ENCODE measurements at places on chromosomes 6 and 20.

- H3K27me3 ChIP-seq, result no peaks in the 10 kb centered on the region
- H3K36me3 ChIP-seq, result no peaks in the 10 kb centered on the region
- no peak overlapping the region for H3K4me3 ChIP-seq
- no peak overlapping the region for H3K27ac ChIP-seq
- no peak for DNase-seq
These were observed 347.8 kb upstream of the CNR1 start for GRCh38 chr6:88513920-88514319.

DNA sequence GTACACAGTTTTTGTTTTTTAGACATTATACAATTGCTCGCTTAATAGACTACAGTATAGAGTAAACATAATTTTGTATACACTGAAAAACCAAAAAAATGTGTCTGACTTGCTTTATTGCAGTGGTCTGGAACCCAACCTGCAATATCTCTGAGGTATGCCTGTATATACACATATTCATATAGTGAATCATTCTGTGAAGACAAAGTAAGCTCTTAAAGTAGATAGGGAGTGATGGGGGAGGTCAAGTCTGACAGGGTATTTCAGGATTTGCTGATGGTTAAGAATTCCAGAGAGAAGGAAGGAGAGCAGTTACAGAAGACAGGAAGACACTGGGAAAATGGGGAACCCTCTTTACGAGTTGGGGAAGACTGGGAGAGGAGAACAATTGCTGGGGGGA lies 417.9 kb downstream of the CD109 start:
- DNase-seq, result no peak
- H3K36me3 ChIP-seq, result no peaks in the 10 kb centered on the region
- no peak overlapping the region for H3K4me3 ChIP-seq
- no peaks in the 10 kb centered on the region for H3K27me3 ChIP-seq

- H3K27me3 ChIP-seq, result no peaks in the 10 kb centered on the region
- DNase-seq, result peak; percentile 61
- H3K36me3 ChIP-seq, result no peaks in the 10 kb centered on the region
- H3K27ac ChIP-seq, result no peak overlapping the region
- H3K4me1 ChIP-seq, result peaks cover 9% of the 10 kb centered on the region
- H3K4me3 ChIP-seq, result no peak overlapping the region
These were observed 50.4 kb downstream of the SMPDL3A start for GRCh38 chr6:122839472-122839871.

DNA sequence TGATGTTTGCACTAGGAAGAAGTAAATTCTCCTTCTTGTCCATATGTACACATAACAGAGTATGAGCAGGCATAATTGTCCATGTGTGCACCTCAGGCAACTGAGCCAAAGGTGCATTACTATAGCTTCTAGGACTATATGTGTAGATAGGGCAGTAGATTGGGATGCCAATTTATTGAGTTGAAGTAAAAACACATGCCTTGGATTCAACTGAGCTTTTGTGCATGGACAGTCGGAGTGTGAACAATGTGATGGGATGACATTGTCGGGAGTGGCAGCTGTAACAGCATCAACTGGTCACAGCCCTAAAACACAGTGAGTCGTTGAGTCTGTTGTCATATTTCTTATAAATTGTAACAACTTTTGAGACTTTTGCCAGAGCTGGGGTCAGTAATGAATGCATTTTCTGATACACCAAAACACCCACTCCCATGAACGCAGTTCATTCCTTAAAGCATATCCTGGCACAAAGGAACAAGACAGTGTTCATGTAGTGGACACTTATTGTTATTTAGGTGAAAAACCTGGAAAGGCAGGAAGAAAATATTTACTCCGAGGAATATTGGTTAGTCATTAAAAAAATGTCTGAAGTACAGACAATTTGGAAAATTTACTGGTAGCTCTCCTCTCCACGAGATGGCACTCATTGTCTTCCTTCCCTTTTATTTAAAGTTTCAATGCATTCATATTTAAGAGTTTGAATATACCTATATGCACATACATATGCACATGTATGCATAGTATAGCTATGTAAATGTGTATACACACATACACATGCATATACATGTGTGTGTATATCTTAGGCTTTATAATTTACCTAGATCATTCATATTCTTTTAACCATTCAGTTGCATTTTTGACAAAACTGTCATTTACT lies 302.0 kb upstream of the STXBP5 start:
- H3K36me3 ChIP-seq, result no peaks in the 10 kb centered on the region
- no peak overlapping the region for H3K27ac ChIP-seq
- H3K4me1 ChIP-seq, result no peaks in the 10 kb centered on the region
- no peak overlapping the region for H3K4me3 ChIP-seq
- no peaks in the 10 kb centered on the region for H3K27me3 ChIP-seq
- DNase-seq, result no peak

GRCh38 chr6:5481033-5481432 lies 219.7 kb downstream of the FARS2 start:
- H3K4me1 ChIP-seq, result no peaks in the 10 kb centered on the region
- no peaks in the 10 kb centered on the region for H3K27me3 ChIP-seq
- no peak overlapping the region for H3K27ac ChIP-seq
- DNase-seq, result no peak
- no peaks in the 10 kb centered on the region for H3K36me3 ChIP-seq
- no peak overlapping the region for H3K4me3 ChIP-seq

- no peak overlapping the region for H3K4me3 ChIP-seq
- no peak overlapping the region for H3K27ac ChIP-seq
- DNase-seq, result no peak
These were observed 2.2 kb upstream of the RAB22A start for GRCh38 chr20:58307270-58307669.

DNA sequence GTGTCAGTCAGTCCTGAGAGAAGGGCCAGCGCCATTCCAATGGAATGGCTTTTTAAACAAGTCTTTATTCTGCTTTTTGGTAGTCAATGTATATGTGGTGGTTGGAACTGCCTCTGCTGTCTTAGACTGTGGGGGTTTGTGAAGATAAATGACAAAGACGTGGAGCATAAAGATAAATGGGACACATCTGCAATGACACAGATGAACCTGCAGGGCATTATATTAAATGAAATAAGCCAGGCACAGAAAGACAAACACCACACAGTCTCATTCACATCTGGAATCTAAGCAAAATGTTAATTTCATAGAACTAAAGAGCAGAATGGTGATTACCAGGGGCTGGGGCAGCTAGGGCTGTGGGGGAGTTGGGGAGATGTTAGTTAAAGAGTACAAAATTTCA lies 912.8 kb upstream of the MAN1A1 start:
- H3K4me3 ChIP-seq, result no peak overlapping the region
- no peaks in the 10 kb centered on the region for H3K36me3 ChIP-seq
- H3K4me1 ChIP-seq, result no peaks in the 10 kb centered on the region
- H3K27me3 ChIP-seq, result no peaks in the 10 kb centered on the region
- no peak overlapping the region for H3K27ac ChIP-seq

- H3K27me3 ChIP-seq, result no peaks in the 10 kb centered on the region
- no peak for DNase-seq
- peaks cover 3% of the 10 kb centered on the region for H3K36me3 ChIP-seq
- no peak overlapping the region for H3K27ac ChIP-seq
These were observed 1.9 kb upstream of the SPTLC3 start for GRCh38 chr20:13006825-13007224.

DNA sequence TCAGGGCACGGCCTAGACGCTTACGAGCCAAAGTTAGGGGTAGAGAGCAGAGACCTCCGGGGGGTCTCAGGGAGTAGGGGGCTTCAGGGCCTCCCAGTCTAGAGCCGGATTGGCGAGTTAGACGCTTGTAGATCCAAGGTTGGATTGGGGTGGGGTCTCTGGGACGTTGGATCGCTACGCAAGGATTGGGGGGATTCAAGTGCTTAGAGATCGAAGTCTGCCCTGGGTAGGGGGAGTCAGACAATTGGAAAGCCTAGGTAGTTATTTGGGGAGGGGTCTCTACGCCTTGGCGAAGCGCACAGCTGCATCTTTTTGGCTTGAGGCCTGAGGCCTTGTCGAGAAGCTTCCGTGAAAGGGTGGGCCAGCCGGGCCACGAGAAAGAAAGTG lies 469 bp downstream of the STX16 start:
- peak overlapping the region; percentile 69 for H3K4me3 ChIP-seq
- peak overlapping the region; percentile 91 for H3K27ac ChIP-seq
- H3K36me3 ChIP-seq, result no peaks in the 10 kb centered on the region

- H3K4me1 ChIP-seq, result no peaks in the 10 kb centered on the region
- no peak for DNase-seq
- peaks cover 15% of the 10 kb centered on the region for H3K36me3 ChIP-seq
- H3K27me3 ChIP-seq, result no peaks in the 10 kb centered on the region
- H3K27ac ChIP-seq, result no peak overlapping the region
These were observed 9.3 kb upstream of the NNAT start for GRCh38 chr20:37511610-37512275.

- no peaks in the 10 kb centered on the region for H3K27me3 ChIP-seq
- H3K4me1 ChIP-seq, result peaks cover 34% of the 10 kb centered on the region
- H3K4me3 ChIP-seq, result no peak overlapping the region
These were observed 432.8 kb downstream of the GJA1 start for GRCh38 chr6:121868206-121868605.

DNA sequence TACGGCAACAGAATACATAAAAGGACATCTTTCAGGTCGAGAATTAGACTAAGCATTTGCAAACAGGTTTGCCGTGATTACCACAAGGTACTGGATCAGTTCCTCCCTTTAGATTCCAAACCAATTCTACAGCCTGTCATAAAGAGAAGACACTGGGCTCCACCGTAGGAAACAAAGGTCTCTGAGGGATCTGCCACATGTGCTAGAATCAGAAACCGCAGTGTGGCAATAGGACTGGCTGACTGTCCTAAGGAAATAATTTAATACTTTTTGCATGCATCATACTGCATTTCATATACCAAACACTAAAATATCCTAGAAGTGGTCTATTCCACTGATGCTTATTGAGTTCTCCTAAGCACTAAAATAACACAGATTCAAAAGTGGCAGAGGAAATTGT lies 59.2 kb downstream of the POPDC3 start:
- no peak overlapping the region for H3K27ac ChIP-seq
- DNase-seq, result no peak
- no peaks in the 10 kb centered on the region for H3K27me3 ChIP-seq
- no peak overlapping the region for H3K4me3 ChIP-seq
- H3K4me1 ChIP-seq, result no peaks in the 10 kb centered on the region
- H3K36me3 ChIP-seq, result no peaks in the 10 kb centered on the region

GRCh38 chr20:43681468-43681942 lies 14.6 kb downstream of the MYBL2 start:
- peak; percentile 55 for DNase-seq
- H3K27ac ChIP-seq, result no peak overlapping the region
- peaks cover 8% of the 10 kb centered on the region for H3K36me3 ChIP-seq
- no peak overlapping the region for H3K4me3 ChIP-seq
- H3K27me3 ChIP-seq, result no peaks in the 10 kb centered on the region

- H3K36me3 ChIP-seq, result no peaks in the 10 kb centered on the region
- no peak overlapping the region for H3K27ac ChIP-seq
- no peak overlapping the region for H3K4me3 ChIP-seq
- H3K4me1 ChIP-seq, result no peaks in the 10 kb centered on the region
These were observed 38.1 kb downstream of the SNX9 start for GRCh38 chr6:157861184-157861583.

Measured in Caco-2 (cell line).